ENCODE measurements at places on chromosomes 6 and 20.
A peak's percentile ranks its signal among the peaks of the same experiment; 100 is the strongest.

GRCh38 chr6:122734529-122735395, 44.8 kb upstream of the FABP7 start:
- no peak for DNase-seq

DNA sequence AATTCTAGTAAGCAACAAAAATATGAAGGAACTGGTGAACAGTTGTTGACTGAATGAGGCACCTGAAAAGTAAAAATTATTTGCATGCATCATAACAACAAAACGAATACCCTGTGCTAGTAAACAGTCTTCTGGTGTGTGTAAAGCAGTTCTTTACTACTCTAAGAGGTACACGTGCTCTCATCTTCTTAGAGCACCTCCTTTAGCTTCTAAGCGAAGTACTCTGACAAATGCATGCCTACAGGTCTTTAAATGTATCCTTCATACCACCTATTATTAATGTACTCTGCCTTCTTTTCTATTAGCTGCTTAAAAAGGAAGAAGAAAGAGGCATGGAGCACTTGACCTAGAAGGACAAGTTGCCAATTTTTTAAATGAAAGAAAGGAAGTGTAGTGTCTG, 32.2 kb upstream of the MYB start:
- no peak for DNase-seq

GRCh38 chr6:114051031-114051430, 80.1 kb upstream of the HDAC2 start:
- DNase-seq: no peak

DNA sequence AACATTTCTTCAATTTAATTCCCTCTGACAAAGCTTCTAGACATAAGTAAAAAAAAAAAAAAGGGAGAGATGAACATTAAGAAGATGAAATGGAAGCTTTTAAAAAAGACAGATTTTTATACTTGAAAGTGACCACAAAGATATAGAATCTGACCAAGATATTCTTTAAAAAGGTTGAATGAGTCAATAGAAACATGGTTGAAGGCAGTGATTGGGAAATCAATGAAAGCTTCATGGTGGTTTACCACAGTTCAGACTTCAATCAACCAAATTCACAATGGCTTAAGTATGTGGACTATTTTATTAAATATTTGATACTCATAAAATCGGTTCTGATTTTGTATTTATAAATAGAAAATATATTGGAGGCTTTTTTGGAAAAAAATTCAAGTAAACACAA, 248.4 kb upstream of the HSF2 start:
- DNase-seq: no peak

GRCh38 chr20:64253000-64253383, 2.6 kb upstream of the PCMTD2 start:
- no peak for DNase-seq

GRCh38 chr6:2596222-2596621, 154.5 kb downstream of the MYLK4 start:
- DNase-seq: no peak

- no peak for DNase-seq
These were observed 219.8 kb upstream of the UFL1 start for GRCh38 chr6:96301781-96302180.

DNA sequence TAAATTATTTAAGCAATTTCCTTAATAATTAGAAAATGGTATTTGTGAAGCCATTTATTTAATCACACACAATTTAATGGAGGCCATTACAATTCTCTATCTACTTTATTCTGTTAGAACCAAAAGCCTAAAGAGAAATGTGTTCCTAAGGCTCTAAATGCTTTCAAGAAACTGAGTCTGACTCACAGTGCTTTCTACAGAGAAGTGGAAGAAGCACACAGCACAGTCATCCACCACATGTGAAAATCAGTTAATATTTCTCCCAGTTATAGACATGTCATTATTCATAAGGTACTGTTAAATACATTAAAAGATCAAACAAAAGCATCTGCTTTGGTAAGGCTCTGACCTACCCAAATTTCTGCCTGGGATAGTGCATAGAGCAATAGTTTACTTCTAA, 214.4 kb downstream of the ALDH8A1 start:
- no peak for DNase-seq

DNA sequence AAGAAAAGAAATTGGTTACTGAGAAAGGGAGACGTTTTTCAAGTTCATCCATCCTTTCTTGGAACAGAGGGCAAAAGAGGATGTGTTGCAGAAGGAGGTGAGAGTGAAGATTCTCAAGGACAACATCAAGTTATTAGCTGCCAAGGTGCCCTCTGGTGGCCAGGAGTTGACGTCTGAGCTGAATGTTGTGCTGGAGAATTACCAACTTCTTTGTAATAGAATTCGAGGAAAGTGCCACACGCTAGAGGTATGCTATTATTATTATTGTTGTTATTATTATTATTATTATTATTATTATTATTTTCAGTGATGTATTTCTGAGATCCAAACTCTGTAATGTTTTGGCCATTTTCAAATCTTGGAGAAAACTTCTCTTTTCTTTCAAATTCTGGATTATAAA, 197.0 kb downstream of the UTRN start:
- DNase-seq: peak; percentile 47

DNA sequence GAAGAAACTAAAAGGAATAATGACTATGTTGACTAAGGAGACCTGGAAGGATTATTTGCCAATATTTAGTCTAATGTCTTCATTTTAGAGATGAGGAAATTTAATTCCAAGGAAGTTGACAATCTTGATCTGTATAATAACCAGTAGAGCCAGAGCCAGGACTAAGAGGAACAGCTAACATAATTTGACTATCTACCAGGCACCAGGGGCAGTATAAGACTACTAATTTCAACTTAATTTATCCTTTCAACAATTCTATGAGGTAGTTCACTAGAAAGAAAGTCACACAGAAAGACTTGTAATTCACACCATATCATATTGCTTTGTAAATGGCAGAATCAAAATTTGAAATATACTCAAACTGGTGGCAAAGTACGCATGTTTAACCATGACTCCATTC, 273.0 kb upstream of the STXBP5 start:
- DNase-seq: no peak

DNA sequence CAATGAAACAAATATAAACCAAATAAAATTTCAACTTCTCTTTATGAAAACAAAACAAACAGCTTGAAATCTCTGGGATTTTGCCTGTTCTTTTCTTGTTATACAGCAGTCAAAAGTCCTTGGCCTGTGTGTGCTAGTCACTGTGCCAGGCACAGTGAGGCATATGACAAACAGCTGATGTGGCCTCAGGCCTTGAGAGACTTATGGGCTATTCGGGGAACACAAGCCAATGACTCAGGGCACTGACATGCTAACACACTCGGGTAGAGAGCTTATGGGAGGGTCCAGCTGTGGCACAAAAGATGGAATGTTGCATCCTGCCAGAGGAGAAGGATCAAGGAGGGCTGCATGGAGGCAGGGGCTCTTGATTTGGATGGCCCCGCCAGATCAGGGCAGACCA, 95.4 kb upstream of the NKX2-2 start:
- DNase-seq: no peak

- no peak for DNase-seq
These were observed 12.9 kb upstream of the NT5E start for GRCh38 chr6:85436939-85437495.

GRCh38 chr20:35451295-35451694, 4.1 kb upstream of the CEP250 start:
- DNase-seq: no peak

DNA sequence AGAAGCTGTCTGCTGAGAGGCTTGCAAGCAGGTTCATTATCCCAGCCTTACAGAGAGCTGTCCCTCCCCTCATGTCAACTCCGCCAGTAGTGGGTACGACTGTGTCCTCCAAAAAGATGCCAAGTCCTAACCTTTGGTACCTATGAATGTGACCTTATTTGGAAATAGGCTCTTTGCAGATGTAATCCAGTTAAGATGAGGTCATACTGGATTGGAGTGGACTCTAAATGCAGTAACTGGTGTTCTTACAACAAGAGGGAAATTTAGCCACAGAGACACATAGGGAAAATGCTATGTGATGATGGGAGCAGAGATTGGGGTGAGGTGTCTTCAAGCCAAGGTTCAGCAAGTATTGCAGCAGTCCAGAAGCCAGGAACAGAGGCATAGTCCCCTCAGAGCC, 90.8 kb upstream of the FOXP4 start:
- no peak for DNase-seq

- peak; percentile 36 for DNase-seq
These were observed 250.9 kb upstream of the RREB1 start for GRCh38 chr6:6856538-6857523.

- no peak for DNase-seq
These were observed 516 bp downstream of the TMEM151B start for GRCh38 chr6:44270526-44271405.

GRCh38 chr20:59063358-59064213, 21.0 kb upstream of the PRELID3B start:
- no peak for DNase-seq

GRCh38 chr6:814378-815347, 121.7 kb upstream of the EXOC2 start:
- no peak for DNase-seq

- DNase-seq: no peak
These were observed 511 bp upstream of the OGFR start for GRCh38 chr20:62804021-62804626.

- DNase-seq: no peak
These were observed 35.2 kb downstream of the GPX6 start for GRCh38 chr6:28480253-28480932.

GRCh38 chr6:147651249-147652063, 143.0 kb downstream of the SAMD5 start:
- no peak for DNase-seq

- DNase-seq: no peak
These were observed at the start of gene TCF15 for GRCh38 chr20:610130-611046. Gene TCF15, minus strand, starts transcription at chr20:610309. Its CDS starts 72 bp downstream, at chr20:610237.

- no peak for DNase-seq
These were observed at the start of gene NKAIN4 for GRCh38 chr20:63254232-63254605. Gene NKAIN4, minus strand, starts transcription at chr20:63254463. Its CDS starts 13 bp downstream, at chr20:63254450.

DNA sequence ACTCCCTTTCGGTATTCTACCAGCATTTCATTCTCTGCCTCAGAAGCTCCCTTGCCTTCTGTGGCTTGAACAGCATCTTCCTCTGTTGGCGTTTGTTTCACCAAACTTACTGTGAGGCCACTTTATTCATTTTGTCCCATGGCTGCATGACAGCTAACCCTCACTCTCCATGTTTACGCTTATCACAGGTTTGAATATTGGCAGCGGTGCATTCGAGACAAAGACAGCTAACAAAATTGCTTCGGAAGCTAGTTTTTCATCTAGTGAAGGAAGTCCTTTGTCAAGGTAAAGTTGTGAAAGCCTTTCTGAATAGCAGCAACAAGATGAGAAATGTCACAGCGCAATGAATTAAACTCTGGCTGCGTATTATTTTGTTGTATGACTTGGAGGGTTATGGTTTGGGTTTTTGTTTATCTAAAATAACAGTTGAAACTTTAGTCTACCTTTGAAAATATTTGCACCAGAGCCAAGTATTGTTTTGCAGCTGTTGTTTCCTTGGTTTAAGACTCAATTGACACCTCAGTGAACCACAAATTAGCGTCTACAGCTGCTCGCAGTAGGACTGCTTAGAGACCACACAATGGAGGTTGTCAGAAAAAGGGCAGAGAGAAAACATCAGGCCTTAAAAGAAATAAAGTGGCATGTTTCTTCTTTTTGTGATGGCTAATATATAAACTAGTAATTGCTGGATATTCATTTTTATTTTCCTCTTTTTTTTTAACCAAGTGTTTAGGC, 70.4 kb upstream of the XRN2 start:
- DNase-seq: no peak

DNA sequence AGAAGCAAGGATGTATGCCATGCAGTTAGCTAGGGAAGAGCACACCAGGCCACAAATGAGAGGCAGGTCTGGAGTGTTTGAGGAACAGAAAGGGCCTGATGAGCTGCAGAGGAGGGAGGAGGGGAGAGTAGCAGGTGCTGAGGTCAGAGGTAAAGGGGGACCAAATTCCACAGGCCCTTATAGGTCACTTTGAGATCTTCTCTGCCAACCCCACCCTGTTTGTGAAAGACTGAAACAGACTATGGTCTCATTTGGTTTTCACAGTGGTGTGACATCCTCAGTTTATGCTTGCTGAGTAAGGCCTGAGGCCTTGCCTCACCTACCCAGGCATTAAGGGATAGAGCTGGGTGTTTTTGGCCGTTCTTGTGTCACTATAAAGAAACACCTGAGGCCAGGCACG, 187.7 kb upstream of the MYLIP start:
- DNase-seq: no peak

GRCh38 chr20:32368925-32369324, 10.8 kb downstream of the ASXL1 start:
- DNase-seq: no peak

GRCh38 chr6:151147118-151147832, 92.5 kb upstream of the AKAP12 start:
- no peak for DNase-seq

- no peak for DNase-seq
These were observed 33.5 kb upstream of the CEP162 start for GRCh38 chr6:84260926-84261325.

DNA sequence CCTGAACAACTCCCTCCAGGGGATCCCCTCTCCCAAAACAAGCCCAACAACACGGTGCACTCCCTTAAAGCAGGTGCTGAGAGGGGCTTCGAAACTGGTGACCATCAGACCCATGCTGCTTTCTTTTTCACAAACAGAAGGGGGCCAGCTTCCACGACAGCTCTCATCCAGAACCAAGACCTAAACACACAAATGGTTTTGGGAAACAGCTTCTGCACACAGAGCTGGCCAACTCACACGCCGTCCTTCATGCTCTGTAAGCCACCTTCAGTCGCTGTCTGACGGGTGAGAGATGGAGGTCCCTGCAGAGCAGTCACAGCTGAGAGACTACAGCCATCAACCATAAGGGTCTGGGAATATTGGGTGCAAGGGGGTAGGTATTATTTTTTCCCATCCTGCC, 76.3 kb downstream of the ZMYND8 start:
- no peak for DNase-seq

- DNase-seq: no peak
These were observed 198.7 kb downstream of the GMPR start for GRCh38 chr6:16437095-16437494.

DNA sequence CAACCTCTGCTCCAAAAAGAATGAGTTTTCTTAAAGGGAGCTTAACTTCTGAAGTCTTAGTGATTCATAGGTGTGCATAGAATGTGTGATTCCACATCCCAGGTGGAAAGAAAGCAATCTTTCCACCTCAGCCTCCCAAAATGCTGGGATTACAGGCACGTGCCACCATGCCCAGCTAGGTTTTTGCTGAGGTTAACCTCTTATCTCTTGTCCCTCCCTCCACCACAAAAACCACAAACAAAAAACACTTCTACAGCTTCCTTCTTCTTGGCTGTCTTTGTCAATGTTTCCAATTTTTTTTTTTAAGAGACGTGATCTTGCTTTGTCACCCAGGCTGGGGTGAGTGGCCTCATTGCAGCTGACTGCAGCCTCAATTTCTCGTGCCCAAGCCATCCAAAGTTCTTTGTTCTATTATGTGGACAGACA, 8.1 kb upstream of the CSE1L start:
- no peak for DNase-seq

- no peak for DNase-seq
These were observed 54.3 kb upstream of the APCDD1L start for GRCh38 chr20:58569241-58570125.

GRCh38 chr20:40457404-40457803, 231.6 kb downstream of the MAFB start:
- DNase-seq: no peak

All from stimulated activated CD8-positive, alpha-beta memory T cell treated with anti-CD3 and anti-CD28 coated beads, Interleukin-2, amount 100 ng/mL, for 48 hours (primary cell).